CD8-positive, alpha-beta memory T cell (primary cell): ENCODE measurements at places on chromosomes 4 and X.

DNA sequence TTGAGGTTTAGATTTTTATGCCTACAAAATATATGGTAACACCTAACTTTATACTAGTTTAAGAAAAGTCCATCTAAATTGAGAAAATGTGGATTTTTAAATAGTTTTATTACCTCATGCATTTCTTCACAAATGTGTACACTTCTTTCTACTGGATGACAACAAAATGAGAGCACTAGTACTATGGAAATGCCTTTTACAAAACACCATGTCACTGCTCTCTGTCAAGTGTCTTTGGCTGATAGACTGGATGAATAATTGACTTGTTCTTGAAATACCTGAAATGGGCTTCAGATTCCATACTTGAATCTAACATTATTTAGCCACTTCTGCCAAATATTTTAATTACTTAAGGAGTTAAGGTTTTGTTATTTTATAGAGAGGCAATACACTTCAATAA, 49.5 kb downstream of the AMELX start:
- DNase-seq = no peak

- DNase-seq = no peak
These were observed 60.5 kb upstream of the ENPEP start for GRCh38 chr4:110415478-110415877.

- no peak for DNase-seq
These were observed 332.9 kb downstream of the PPP3CA start for GRCh38 chr4:101014417-101014816.

DNA sequence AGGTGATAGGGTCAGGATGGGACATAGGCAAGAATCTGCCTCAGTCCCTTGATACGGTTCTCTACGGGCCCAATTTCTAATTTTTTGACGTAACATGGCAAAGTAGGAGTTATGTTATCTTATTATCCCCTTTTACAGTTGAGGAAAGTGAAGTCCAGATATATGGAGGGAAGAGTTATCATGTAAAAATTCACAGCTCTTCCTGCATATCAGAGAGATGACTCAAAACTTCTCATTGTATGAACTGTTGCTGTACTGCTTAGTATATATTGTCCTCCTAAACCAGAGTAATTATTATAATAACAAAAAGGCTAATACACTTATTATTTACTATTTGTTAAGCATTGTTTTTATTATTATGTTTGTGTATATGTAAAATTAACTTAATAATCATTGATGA, 260.5 kb upstream of the IGFBP7 start:
- DNase-seq = no peak

DNA sequence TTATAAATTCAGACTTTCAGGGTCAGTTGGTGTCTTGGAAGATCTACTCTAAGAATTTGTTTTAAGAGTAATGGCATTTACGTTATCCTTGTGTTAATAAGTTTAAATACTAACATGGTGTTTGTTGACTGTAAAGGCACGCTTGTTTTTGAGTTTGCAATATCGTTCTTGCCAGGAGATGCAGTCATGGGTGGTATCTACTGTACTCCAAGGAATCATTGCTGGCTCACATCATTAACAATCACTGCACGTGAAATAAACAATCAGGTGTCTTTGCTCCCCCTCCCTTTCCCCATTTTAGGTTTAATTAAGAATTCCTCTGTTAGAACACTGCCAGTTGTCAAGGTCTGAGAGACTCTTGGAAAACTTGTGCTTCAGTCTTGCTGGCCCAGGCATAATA, 1.6 kb downstream of the HHIP start:
- DNase-seq = no peak

- DNase-seq = no peak
These were observed 82.9 kb upstream of the MID1IP1 start for GRCh38 chrX:38718311-38718710.

DNA sequence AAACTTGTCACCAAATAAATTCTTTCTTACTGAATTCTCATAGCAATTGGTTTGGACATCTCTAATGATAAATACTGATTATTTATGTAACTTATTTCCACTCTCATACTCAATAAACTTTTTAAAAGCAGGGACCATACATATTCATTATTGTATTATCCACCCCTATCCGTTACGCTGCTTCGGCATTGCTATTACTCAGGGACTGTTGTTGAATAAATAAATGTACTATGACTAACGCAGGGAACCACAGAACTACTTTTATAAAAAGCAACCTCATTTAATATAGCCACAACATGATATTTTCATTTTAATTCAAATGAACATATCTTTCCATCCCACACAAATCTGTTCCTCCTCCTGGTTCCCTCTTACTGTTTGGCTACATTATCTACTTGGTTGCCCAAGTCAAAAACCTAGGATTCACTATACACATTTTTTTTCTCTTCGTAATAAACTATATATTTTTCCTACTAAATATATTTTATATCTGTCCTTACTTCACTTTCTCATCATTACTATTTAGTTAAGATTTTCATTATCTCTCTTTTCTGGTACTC, 14.9 kb upstream of the ANKRD50 start:
- no peak for DNase-seq

DNA sequence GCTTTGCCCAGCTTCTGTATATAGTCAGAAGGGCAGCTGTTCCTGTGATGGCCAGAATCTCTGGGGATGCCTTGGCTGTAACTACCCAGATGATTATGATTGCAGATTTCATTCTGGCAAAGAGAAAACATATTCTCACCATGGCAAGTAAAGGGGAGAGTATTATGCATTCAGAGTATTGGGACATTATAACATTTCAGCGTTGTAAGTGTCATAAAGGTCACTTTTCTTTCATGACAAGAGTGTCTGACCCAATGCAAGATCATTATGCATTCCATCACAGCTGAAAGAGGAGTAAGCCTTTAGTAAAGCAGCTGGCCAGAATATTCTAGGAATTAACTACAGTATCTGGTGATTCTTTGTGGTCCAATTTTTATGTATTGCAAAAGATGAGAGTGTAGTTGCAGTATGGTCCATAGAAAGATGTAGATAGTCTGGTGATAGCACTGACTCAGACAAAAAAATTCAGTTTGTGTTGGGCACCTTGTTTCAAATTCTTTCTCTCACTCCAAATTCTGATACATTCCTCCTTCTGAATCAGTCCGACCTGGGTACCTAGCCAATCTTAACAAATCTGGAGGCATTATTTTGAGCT, 2366.3 kb downstream of the PCDH7 start:
- no peak for DNase-seq

- DNase-seq = no peak
These were observed 224.2 kb upstream of the EMCN start for GRCh38 chr4:100742045-100742444.

DNA sequence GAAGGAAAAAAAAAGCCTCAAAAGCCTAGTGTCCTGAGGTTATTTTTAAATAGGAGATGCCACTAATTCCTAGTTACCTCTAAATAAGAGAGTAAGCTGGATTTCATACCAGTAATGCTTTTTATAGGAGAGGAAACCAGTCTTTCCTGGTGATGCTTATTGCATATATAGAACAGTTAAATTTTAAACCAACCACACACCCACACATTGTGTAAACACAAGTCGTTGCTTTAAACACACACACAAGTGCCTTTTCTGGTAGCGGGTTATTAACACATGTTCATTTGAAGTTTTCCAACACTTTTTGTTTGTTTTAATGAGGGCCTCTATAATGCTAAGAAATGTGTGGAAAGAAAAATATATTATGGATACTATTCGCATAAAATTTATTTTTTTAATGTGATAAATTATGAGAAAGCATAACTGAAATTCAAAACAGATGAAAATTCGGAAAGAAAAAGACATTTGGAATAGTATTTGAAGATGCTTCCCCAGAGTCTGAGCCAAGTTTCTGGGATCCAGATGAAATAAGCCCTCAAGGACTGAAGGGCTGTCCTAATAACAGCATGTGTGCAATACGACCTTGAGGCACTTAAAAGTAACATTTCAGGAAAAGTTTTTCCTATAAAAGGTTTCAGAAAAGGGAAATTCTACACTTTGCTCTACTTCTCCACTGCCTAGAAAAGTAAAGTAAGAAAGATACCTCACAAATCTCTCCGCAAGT, 2.0 kb downstream of the ANTXR2 start:
- DNase-seq = no peak

DNA sequence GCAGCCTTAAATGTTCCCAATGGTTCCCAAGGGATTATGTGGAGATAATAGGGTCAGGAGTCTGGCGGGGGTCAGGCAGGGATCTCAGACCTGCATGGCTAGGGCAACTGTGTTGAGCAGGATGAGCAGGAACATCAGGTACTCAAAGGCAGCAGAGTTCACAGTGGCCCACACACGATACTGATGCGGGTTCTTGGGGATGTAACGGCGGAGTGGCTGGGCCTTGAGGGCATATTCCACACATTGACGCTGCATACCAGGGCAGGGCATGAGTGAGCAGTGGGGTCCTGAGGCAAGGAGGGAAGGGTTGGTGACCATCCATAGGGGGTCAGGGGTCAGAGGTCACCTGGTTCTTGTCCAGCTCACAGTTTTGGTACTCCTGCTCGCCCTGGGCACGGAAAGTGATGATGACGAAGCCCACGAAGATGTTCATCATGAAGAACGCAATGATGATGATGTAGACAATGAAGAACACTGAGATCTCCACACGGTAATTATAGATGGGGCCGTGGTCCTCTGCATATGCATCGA, 15.1 kb upstream of the SYP start:
- DNase-seq = no peak

GRCh38 chr4:110669663-110670062, 46.8 kb upstream of the PITX2 start:
- DNase-seq = no peak

DNA sequence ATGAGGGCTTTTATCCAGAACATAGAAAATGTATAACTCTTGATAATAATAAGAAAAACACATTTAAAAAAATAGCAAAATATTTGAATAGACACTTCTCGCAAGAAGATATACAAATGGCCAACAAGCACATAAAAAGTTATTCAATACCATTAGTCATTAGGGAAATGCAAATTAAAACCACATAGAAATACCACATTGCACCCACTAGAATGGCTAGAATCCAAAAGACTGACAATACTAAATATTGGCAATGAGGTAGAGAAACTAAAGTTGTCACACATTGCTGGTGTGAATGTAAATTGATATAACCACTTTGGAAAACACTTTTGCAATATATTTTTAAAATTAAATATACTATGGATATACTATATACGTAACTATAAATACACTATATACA, 754.3 kb upstream of the MAGEB2 start:
- DNase-seq = no peak

- no peak for DNase-seq
These were observed 653.2 kb upstream of the GALNT7 start for GRCh38 chr4:172515266-172515879.

DNA sequence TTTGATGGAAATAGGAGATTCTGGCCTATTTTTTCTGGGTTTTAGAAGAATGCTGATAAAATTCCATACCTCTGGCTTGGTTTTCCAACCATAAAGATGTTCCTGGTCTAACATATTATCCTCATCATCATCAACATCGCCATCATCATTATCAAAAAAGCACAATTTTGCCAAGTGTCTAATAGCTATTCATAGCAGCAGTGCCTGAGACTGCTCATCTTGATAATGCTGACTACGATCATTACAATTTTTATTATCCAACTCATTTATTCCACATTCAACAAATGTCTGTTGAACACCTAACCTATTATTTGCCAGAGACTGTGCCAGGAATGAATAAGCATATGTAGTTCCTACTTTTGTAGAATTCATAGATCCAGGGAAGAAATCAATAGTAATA, 303.5 kb upstream of the GATB start:
- DNase-seq = no peak

DNA sequence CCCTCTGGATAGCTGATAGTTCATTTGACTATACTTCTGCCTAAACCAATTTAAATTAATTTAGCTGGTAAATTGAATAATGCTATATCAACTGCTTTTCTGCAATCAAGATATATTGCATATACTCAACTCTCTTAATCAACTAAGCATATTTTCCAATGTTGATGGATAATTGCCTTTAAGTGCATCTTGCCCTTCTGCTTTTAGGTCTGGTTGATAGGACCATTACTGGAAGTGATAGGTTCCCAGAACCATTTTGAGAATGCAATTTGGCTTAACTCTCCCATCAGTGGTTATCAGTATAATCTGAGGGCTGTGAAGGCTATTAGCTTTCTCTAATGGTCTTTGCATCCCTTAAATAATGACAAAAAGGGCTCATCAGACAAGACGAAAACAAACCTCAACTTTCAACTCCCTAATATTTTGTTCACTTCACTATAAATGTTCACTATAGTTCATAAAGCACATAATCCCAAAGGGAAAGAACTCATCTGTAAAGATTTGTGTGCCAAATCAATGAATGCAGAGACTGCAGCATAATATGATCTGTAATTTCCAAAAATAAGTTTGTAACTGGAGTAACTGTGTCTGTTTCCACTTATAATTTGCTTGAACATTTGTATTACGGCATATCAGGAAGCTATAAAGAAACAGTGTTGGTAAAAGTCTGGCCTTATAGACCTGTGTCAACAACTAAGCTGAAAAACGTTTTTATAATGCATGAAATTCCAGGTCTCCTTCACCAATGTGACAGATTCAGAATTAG, 273.6 kb downstream of the FBXO8 start:
- DNase-seq = no peak

DNA sequence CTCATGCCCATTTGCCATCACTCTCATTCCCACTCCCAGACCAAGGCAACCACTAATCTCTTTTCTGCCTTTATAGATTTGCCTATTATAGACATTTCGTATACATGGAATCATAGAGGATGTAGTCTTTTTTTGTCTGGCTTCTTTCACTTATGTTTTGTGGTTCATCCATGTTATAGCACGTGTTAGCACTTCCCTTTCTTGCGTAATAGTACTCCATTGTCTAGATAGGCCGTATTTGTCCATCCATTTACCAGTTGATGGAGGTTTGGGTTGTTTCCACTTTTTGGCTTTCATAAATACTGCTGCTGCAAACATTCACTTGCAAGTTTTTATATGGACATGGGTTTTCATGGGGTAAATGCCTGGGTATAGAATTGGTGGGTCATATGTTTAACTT, 48.4 kb downstream of the KIF4A start:
- DNase-seq = no peak

DNA sequence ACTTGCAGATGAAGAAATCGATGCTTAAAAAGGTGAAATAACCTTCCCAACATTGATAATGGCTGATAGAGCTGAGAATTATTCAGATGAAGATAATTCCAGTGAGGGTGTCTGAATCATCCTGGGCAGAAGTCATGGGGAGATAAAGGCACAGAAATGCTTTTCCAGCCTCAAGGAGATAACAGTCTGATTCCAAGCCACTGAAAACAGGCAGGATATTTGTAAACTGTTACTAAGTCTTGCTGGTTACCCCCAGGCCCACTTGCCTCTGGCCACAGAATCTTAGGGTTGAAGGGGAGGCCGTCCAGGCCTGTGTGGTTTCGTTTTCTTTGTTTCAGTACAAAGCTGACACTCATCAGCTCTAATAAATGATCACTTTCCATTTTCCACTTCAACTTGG, 158.5 kb downstream of the SH3KBP1 start:
- DNase-seq = no peak

DNA sequence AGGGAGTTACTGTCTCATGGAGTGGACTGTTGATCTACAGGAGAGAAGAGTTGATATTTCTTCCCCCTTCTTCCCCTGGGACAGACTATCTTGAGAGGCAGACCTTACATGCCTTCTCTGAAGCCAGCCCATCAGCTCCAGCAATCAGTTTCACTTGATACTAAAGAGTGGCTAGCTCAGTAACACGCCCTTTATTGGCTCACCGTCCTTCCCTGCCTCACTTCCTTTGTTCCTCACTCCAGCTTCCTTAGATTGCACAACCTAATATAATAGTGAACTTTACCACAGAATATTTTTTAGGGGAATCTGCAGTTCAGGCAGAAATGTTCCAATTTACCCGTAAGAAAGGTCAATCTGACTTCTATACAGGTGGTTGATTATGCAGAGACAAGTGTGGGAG, 128.1 kb upstream of the NDP start:
- DNase-seq = no peak
